BJ (cell line): ENCODE measurements at places on chromosomes 12 and 14. TPM values are rescaled to one million over a fixed set of nuclear protein-coding genes. Genes with fewer than 3 reads are reported as not detected.

DNA sequence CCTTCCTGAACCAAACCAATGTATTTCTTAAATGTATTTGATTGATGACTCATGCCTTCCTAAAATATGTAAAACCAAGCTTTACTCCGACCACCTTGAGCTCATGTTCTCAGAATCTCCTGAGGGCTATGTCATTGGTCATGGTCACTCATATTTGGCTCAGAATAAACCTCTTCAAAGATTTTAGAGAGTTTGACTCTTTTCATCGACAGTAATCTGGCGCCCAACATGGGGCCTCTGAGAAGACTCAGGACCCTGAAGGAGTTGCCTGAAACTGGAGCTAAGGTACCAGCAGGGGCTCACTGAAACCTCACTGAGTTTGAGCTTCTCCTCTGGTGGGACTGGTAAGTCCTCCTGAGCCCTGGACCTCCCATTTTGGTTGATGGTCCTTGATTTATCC lies 17.2 kb upstream of the PSMC1 start:
- DNase-seq, result no peak

DNA sequence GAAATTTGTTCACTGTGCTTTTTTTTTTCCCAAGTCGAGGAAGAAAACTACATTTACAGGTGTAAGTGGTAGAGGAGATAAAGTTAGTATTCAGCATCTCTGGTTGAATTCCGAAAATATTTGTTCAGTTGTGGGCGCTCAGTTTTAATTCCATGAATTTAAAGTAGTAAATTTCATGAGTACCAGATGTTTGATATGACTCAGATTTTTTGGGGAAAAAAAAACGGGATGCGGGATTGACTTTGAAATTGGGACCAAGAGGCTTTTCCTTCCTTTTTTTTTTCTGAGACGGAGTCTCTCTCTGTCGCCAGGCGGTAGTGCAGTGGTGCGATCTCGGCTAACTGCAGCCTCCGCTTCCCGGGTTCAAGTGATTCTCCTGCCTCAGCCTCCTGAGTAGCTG lies 1.6 kb downstream of the TULP3 start:
- no peak for DNase-seq

GRCh38 chr12:60263161-60263560 lies 667.3 kb downstream of the SLC16A7 start:
- DNase-seq, result no peak

GRCh38 chr12:28859551-28859950 lies 289.5 kb upstream of the FAR2 start:
- DNase-seq, result no peak

- DNase-seq, result no peak
Measured at GRCh38 chr12:13631873-13632272, 349.5 kb downstream of the GRIN2B start.

Gene PCED1B
- 4.8 and 7.8 TPM in 2 replicates for polyA plus RNA-seq

GRCh38 chr14:50763382-50764007 lies 67.5 kb downstream of the NIN start:
- peak; percentile 94 for DNase-seq

Gene MANSC4
- polyA plus RNA-seq, result not detected in 2 replicates

DNA sequence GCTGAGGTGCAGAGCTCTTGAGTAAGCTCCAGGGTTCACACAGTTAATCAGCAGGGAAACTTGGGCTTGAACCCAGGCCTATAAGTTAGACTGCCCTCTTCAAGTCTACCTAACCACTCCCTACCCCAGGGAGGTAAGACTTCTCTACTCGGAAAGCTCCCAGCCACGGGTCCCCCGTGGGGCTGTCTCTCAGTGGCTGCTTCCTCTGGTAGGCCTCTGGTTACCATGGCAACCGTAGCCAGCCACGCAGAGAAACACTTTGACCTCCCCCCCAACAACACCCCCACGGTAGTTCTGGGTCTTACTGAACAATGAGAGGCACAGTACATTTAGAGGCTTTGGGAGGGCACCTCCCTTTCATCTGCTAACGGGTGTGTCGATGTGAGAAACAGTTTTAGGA lies 245.2 kb downstream of the AACS start:
- DNase-seq, result no peak

DNA sequence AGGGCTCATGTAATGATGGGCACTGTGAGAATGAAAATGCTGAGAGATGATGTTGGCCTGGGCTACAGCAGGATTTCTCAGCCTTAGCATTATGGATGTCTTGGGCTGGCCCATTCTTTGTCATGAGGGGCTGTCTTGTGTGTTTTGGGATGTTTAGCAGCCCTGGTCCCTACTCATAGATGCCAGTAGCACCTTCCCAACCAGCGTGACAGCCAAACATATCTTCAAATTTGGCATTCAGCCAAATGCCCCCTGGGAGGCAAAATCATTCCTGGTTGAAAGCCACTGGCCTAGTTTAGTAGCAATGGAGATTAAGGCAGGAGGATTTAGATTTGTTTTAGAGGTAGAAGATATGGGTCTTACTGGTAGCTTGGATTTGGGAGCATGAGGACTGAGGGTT lies 26.6 kb downstream of the UBE3B start:
- no peak for DNase-seq

DNA sequence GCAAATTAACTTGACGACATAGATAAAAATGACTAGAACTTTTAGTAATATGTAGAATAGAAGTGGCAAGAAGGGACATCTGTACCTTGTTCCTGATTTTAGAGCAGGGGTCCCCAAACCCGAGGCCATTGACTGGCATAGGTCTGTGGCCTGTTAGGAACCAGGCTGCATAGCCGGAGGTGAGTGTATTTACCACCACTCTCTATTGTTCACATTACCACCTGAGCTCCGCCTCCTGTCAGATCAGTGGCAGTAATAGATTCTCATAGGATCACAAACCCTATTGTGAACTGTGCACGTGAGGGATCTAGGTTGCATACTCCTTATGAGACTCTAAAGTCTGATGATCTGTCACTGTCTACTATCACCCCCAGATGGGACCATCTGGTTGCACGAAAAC lies 113.6 kb upstream of the AVPR1A start:
- DNase-seq, result no peak

GRCh38 chr14:77804592-77804991 lies 4.7 kb downstream of the ADCK1 start:
- no peak for DNase-seq

GRCh38 chr14:58792416-58792815 lies 154.7 kb downstream of the DACT1 start:
- no peak for DNase-seq

Gene P2RX7
- polyA plus RNA-seq, result 0.13 and 0.20 TPM in 2 replicates

Gene PPFIA2
- polyA plus RNA-seq, result not detected in 2 replicates

Gene CLEC9A
- not detected in 2 replicates for polyA plus RNA-seq

Gene SDR9C7
- not detected in 2 replicates for polyA plus RNA-seq

DNA sequence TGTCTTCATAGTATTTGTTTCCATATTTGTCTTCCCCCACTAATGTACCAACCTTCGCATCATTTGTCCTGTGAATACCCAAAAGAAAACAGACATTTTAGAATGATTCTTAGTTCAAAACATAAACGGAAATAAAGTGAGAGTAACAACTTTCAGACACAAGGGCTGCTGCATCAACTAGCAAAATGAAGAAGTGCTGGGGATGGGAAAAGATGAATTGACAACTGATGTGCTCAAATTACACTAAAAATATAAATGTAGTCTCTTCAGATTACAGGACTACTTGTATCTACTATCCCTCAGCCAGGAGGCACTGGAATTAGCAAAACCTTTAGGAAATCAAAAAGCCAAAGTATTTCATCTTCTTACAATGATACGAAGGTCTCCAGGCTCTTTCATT lies 743 bp downstream of the NDUFA12 start:
- DNase-seq, result no peak

Gene ESPL1
- 3.0 and 7.3 TPM in 2 replicates for polyA plus RNA-seq

DNA sequence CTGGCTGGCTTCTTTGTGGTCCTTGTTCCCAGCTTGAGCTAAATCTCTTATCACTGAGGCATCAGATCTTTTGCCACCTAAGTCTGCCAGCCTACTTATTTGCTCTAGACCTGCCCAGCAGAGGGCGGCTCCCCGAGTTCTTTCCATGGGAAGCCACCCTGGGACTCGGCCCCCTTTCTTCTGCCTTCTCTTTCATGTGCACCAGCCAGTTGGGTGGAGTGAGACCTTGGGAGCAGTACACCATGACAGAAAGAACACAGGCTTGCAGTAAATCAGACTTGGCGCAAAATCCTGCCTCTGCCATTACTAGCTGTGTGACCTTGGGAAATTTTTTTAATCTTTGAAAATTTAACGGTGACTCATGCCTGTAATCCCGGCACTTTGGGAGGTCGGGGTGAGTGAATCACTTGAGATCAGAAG lies 7.4 kb downstream of the SMAGP start:
- no peak for DNase-seq

- no peak for DNase-seq
Measured at GRCh38 chr12:94297096-94297699, 148.8 kb downstream of the PLXNC1 start.

DNA sequence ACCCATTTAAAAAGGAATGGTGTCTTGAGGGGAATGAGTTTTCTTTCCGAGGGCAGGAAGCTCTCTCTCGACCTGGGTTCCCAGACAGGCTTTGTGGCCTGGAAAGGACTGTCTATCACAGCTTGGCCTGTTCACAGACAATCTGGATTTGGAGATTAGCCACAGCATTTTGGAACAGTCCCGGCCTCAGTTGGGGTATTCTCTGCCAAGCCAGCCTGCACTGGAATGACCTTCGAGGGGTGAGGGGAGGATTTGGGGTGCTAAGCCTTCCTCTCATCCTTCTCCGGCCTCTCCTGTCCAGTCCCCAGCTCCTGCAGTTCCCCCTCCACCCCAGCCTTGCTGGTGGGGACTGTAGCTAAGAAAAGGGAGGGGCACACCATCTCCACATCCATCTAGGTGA lies 13.0 kb downstream of the TBX5 start:
- DNase-seq, result no peak

DNA sequence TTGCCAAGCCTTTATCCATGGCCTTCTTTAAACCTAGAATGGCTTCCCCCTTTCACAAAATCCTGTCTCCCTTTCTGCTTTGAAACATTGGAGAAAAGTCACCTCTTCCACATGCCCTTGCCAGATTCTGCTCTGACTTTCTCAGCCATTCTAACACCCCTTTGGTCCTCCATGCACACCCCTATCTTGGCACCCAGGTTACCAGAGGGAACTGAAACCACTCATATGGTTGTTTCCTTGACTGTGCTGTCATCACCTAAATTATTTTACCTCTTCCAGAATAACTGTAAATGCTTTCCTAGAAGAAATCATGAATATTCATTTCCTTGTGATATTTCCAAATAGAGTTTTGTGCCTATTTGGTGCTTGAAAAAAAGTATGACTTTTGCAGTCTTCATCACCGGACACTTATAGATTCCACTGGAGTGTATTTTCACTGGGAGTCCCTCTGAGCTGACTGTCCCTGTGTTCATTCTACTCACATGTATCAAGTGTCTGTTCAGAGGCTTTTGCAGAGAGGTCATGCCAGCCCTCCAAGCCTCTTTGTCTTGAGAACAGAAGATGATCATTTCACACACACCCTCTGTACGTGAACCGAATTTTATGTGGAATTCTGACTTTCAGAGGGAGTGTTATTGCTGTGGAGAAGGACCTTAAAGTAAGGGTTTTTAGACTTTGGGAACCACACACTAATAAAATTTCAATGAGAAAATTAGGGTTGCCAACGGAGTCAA lies 74.1 kb downstream of the PLXNC1 start:
- DNase-seq, result no peak

Gene FAM90A1
- polyA plus RNA-seq, result 0.20 and 0.22 TPM in 2 replicates

- no peak for DNase-seq
Measured at GRCh38 chr14:36773136-36773540, 111.5 kb downstream of the PAX9 start.

DNA sequence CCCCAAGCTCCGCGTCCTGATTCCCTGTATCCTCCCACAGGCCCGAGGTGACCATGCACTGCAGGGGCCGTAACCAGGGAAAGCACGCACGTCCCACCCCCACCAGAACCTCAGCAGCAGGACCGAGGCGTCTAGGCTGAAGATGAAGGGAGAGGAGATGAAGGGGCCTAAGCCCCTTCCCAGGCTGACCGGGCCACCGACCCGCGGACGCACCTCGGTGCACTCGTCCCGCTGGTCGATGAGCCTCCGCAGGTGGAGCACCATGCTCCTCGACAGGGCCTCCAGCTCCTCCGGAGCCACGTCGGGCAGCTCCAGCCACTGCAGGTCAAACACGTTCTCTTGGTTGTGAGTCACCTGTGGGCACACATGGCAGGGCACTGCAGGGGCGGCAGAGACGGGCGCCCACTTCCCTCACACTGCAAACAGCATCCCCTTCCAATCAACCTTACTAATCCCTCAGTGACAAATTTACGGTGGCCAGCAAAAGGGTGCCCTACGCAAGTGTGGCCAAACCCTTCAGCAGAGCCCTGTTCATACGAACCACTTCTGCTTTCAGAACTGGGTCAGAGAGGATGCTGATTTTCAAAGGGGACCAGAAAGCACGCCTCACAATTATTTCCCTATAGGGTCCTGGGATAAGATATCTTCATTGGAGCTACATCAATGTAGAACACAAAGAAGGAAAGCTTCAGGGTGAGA lies 77.8 kb downstream of the CCDC88C start:
- DNase-seq, result no peak

- no peak for DNase-seq
Measured at GRCh38 chr12:9590441-9590840, 17.3 kb downstream of the KLRB1 start.

DNA sequence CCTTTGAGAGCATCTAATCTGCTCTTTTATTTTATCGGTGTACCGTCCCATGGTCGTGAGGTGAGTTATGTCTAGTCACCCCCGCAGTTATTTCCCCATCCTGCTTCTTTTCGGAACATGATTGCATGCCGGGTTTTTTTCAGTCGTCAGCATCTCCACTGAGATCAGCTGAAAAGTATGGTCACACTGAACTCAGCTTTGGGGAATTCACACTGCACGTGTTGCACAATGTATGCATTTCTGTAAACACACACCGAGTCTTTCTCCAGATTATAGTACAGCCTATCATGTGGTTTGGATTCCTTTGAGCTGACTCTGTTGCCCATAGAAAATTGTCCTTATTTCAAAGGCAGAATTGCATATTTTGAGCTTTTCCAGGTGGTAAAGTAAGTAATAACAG lies 24.6 kb downstream of the PLXNC1 start:
- peak; percentile 77 for DNase-seq

- DNase-seq, result no peak
Measured at GRCh38 chr12:24664161-24664880, 284.6 kb downstream of the BCAT1 start.

GRCh38 chr14:72577521-72577920 lies 316.4 kb downstream of the DPF3 start:
- no peak for DNase-seq

Gene LMNTD1
- 0.76 and 1.1 TPM in 2 replicates for polyA plus RNA-seq

Gene OR4E2
- not detected in 2 replicates for polyA plus RNA-seq

GRCh38 chr12:129558036-129558435 lies 345.8 kb downstream of the TMEM132D start:
- no peak for DNase-seq

Gene SLC10A1
- polyA plus RNA-seq, result not detected in 2 replicates

Gene KRT75
- polyA plus RNA-seq, result not detected in 2 replicates

DNA sequence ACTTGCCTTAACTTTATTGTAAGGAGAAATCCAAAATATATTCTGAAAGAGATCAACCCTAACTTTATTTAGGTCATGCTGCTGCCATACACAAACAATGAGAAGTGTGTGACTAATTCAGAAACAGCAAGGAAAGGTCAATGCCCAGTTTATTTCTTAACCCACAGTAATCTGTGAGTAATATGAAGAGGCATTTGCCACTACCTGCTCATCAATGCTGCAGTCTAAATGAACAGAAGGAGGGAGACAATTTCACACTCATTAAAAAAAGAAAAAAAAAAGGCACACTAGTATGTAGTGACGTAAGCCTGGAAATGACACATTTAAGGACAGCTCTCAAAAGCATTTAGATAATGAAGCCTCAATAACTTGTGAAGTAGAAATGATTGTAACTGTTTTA lies 90.5 kb upstream of the FOXN3 start:
- DNase-seq, result peak; percentile 52

Gene KLRC2
- not detected in 2 replicates for polyA plus RNA-seq

GRCh38 chr14:98385851-98386250 lies 886.1 kb downstream of the BCL11B start:
- no peak for DNase-seq
